ENCODE measurements at places on chromosomes 5 and 9.

DNA sequence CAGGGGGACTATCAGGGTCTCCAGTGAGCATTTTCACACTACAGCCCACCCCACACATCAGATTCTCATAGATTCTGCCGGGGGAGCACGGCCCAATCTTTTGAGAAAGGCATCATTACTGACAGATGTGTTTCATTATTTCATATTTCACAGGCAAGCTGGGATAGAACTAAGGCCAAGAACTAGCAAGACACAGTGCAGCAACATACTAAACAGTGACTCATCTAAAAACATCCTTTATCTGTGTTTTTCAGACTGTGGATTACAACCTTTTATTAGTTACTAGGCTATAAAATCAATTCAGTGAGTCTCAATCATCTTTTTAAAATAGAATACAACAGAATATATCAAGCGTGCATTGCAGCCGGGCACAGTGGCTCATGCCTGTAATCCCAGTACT, 59.8 kb downstream of the CPLANE1 start:
- DNase-seq, result no peak

DNA sequence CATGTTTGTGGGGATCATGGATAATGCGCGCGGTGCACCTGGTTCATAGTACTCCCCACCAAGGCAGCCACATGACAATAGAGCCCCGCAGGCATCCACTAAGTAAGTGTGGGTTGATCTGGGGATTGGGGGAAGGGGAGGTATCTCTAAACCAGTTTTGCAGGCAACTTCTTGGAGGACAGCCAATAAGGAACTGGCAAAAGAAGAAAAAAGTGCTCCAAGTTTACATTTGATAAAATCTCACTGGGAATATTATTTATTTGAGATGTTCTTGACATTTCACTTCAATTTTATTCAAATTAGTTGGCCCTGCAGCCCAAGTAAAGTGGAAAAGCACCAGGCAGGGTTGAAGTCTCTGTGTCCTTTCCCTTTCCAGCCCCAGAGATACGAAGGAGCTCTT, 8.5 kb downstream of the FBP1 start:
- no peak for DNase-seq

GRCh38 chr5:136656811-136657210, 291.5 kb upstream of the TRPC7 start:
- DNase-seq, result no peak

- DNase-seq, result no peak
These were observed 69.7 kb upstream of the TAF11L2 start for GRCh38 chr5:17428176-17428800.

GRCh38 chr5:34706084-34706483, 50.0 kb downstream of the RAI14 start:
- DNase-seq, result no peak

GRCh38 chr9:111599092-111599954, at the start of gene PTGR1:
TSS of gene PTGR1 (minus strand) at chr9:111599647. CDS start at chr9:111597422, 2,225 bp downstream.
- DNase-seq, result peak; percentile 87

- DNase-seq, result no peak
These were observed 122.8 kb downstream of the ENC1 start for GRCh38 chr5:74517700-74518099.

All from right hindlimb (tissue), 1 donor.